ENCODE measurements at places on chromosomes 7 and 10.

DNA sequence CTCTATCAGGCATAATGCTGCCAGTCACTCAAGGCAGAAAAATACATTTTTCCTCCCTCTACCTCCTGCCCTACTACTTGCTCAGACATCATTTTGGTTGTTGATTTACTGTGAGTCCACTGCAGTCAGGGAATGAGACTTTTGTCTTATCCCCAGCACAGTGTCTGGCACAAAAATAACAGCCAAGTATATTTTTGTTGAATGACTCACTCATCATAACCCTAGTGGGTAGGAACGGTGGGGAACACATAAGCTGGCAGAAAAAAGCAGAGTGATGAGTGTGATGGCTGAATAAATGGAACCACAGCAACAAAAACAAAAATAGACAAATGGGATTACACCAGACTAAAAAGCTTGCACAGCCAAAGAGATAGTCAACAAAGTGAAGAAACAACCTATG lies 65.8 kb upstream of the LAMB4 start:
- DNase-seq, result peak; percentile 18

GRCh38 chr7:682810-683209 lies 43.7 kb upstream of the DNAAF5 start:
- no peak for DNase-seq

DNA sequence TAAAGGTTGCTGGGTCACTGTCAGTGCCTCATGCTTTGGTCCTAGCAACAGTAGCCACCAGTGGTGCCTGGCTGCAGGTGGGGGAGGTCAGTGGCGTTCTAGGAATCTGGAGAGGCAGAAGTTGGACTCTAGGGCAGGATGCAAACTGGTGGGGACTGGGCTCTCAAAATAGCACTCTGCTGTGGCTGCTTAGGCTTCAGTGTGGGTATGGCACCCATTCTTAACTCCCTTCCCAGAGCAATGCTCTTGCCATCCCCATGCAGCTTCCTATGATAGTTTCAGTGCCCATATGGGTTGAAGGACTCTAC lies 330.8 kb downstream of the PCDH15 start:
- DNase-seq, result no peak

DNA sequence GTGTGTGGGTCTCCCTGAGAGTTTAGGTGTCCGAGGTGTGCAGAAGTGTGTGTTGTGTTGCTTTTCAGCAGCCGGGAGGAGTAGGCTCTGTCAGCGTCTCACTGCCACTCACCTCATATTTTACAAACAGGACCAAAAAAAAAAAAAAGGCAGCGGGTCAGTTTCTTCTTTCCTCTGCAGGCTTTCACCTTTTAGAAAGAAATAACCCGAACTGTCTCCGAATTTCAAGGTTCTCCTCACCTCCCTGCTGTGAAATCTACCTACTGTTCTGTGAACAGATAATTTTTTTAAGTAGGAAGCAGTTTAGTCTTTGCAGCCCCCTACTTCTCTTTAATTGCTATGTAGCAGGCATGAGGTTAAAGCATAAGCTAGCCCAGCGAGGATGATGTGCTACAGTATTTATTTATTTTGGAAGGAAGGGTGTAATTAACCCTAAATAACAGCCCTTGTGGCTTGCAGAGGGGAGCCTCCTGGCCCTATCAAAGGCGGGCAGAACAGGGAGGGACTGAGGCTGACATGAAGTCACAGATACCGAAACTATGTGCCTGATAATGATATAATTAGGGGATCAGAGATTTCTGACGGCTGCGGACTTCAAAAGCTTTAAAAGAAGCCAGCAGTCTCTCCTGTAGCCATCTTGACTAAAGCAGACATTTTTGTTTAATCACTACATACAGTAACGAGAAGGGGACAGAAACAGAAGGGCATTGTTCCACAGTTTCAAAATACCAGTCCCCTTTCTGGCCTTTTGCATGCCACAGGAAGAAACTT lies 1.6 kb downstream of the BAMBI start:
- DNase-seq, result peak; percentile 46

- no peak for DNase-seq
These were observed 543.6 kb downstream of the SDK1 start for GRCh38 chr7:3844540-3845151.

GRCh38 chr10:50470798-50471582 lies 152.8 kb downstream of the SGMS1 start:
- peak; percentile 49 for DNase-seq
